IMR-90 (cell line): ENCODE measurements at places on chromosomes 3 and 15.

- DNase-seq: no peak
These were observed 184.2 kb downstream of the CHL1 start for GRCh38 chr3:380801-381200.

GRCh38 chr3:127908951-127909350 is 6.1 kb upstream of the KBTBD12 start:
- DNase-seq: no peak

DNA sequence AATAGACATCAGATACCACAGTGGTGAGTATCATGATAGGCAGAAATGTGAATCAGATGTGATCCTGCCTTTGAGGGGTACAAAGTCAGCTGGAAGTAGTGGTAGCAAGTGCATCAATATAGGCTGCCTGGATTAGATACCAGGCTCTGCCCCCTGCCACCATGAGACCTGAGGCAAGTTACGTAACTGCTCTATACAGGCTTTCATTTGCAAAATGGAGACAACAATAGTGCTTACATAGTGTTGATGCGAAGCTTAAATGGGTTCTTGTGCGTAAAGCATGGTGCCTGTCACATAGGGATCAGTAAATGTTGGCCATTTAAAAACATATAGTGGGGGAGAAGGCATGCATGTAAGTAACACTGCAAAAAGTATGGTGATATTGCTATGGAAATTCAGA is 158.0 kb downstream of the RYR3 start:
- DNase-seq: no peak

DNA sequence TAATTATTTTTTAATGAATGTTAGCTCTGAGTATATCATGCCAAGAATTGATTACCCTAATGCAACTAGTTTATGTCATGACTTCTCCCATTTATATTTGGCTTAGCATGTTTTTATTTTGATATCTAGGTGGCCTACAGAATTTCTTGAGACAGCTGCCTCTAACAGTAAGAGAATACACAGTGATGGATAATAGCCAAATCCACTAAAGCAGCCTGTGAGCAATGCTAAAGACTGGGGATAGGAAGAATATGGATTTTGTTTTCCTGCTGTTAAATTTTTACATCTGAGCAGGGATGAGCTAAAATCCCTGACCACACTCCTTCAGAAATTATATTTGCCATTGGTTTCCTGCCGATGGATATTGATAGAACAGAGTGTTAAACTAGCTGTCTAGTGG is 149.3 kb upstream of the TGFBR2 start:
- no peak for DNase-seq

DNA sequence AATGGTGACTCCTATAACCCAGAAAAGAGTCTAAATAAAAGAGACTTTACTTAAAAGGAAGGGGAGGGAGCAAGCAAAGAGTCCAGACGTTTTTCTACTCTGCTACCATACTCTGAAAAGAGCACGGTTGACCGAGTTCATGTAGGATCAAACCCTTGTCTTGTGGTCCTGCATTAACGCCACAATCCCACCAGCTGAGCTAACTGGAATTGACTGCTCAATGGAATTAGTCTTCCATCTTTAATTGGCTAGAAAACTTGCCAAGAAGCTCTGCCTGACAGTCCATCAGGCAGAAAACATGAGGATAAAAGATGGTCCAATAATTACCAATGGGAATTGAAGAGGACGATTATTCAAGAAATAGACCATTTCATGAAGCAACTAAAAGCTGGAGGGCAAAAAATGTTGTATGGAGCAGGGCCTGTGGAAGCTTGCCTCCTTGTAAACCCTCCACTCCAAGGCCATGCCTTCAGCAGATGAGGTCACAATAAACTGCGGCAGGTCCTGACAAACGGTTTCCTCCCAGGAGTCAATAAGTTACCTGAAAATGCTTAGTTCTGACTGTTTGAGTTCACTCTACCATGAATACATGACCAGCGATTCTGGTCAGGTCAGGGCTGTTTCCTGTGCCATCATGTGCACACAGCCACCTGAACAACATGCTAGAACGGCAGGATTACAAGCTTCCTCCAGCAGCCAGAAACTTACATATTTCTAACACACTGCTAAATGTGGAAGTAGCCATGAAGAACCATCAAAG is 35.6 kb upstream of the ARHGEF3 start:
- DNase-seq: no peak

DNA sequence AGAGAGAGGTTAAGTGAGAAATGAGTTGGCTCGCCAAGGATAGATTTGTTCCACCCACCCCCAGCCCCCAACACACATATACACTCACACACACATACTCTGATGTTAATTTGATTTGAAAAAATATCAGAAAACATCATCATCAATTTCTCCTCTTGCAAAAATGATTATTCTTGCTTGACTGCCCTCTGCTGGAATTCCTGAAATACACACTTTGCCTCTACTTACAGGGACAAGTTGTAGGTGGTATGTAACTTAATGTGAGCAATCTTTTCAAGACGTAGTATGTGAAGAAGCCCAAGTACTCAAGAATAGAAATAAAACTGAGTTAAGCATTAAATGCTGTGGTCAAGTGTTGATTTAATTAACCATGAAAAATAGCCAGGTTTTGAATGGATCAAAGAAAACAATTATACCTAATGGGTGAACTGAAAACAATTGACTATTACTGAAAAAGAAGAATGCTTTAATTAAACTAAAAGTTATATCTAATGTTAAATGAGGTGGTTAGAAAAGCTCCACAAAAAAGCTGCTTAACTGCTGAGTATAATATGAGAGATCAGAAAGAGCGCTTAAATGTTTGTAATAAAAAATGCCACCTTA is 46.6 kb upstream of the MDFIC2 start:
- DNase-seq: peak; percentile 40

DNA sequence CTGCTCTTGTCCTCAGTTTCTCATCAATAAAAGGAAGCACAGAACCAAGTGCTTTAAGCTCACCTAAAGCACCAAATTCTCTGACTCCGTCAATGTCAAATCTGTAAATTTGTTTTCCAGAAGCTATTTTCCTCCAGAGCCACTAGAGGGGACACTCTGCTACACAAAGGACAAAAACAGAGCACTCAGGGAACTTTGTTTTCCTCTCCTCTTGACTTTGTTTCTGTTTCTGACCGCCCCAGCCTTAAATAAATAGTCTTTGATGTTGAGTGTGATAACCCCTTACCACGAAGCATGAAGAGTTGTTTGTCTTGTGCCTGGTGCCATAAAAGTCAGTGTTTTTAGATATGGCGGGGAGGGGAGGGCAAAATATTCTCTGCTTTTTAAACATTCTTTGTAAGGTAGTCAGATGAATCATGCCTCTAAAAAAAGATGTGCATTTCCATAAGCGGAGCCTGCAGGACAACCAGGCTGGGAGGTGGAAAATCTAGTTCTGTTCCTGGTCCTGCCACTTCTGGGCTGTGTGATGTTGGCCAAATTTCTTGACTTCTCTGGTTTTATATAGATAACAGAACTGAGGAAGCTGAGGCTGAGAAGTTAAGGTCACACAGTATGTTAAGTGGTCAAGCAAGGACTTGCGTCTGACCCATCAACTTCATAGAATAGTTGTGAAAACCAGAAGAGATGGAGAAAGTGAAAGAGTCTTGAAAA is 7.3 kb upstream of the ZBTB38 start:
- peak; percentile 90 for DNase-seq

DNA sequence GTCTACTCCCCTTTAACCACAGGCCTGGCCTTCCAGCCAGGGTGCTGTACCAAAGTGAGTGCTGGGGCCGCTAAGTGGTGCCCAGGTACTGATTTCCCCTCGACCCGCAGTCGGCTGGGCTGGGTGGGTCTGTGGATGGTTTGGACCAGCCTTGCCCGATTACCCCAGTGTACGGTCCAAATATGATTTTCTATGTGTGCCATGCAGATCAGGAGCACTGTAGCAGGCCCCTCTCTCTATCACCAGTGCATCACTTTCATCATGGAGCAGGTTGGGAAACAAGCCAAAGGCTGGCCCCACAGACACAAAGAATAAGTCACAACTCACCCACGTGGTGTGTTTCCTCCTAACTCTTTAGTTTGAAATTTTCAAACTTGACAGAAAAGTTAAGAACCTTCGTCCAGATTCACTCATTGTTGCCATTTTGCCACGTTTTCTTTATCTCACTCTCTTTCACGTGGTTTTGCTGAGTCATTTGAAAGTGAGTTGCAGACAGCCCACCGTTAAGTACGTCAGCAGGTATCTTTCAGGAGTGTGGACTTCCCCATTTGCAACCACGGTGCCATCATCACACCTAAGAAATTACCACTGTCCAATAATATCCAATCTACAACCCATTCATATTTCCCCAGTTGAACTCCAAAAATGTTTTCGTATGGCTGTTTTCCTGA is 37.0 kb downstream of the ZNF710 start:
- peak; percentile 53 for DNase-seq

GRCh38 chr3:55244247-55244646 is 242.9 kb downstream of the WNT5A start:
- no peak for DNase-seq

GRCh38 chr3:79246875-79247724 is 520.7 kb downstream of the ROBO1 start:
- no peak for DNase-seq
